Fibroblast of the conjunctiva (primary cell): ENCODE measurements at places on chromosomes 4 and X.

DNA sequence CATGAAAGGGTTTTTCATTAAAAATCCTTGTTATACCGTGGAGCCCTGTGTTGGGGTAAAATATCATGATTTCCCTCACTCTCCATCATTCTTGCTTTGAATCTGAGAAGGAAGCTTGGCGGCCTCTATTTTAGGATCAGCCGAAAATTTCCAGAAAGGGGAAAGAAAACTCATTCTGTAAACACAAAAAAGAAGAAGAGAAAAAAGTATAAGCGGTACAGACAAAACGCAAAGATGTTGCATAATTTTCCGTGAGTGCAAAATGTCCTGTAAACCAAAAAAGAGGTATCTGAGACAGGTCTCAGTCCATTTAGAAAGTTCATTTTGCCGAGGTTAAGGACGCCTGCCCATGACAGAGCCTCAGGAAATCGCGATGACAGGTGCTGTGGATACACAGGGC, 5.3 kb downstream of the CSF2RA start:
- no peak for DNase-seq

GRCh38 chr4:181684310-181684709, 558.9 kb upstream of the TENM3 start:
- no peak for DNase-seq

DNA sequence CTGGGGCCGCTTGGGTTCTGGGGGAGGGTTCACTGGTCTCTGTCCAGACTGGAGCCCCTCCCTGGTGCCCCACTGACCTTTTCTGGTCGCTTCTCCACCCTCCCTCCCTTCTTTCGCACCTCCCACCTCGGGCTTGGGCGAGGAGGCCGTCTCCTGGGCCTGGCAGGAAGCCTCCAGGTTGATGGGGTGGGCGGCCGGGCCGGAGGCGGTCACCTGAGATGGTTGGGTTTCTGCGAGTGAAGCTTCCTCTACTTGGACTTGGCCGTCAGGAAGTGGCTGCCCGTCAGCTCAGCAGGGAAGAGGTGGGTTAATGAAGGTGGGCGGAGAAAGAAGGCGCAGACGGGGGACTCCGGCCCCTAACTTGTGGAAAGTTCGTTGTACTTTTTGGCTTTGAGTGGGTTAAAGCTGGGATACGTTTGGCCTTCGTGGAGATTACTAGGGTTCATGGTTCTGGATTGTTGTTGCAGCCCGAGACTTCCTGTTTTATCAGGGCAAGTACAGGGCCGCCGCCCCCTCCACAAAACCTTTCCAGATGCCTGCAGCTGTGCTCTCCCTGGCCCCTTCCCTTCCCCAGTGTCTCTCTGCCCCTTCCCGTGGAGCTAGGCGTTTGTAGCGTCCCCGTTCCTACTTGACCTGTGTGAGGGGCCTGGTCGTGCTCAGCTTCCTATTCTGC, 1.2 kb downstream of the AKAP17A start:
- no peak for DNase-seq

- peak; percentile 21 for DNase-seq
Measured at GRCh38 chr4:56630876-56631666, 50.0 kb downstream of the HOPX start.

DNA sequence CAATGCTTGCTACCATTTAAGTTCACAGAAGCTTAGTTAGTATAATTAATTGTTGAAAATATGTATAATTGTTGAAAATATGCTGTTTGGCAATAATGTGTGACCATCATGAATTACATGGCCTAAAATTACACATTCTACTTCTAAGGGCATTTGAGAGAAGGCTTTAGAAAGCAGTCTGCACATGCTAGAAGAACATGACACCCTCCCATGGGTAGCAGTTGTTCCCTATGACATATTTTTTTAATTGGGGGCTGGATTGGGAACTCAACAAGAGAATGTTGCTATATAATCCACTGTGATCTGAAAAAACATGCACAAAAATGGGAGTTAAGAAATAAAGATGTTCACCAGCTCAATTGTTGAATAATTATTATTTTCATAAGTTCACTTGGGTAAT, 331.4 kb downstream of the ARHGAP24 start:
- no peak for DNase-seq

GRCh38 chr4:4899202-4899925, 39.9 kb downstream of the MSX1 start:
- no peak for DNase-seq

GRCh38 chrX:19647731-19648588, 132.7 kb upstream of the MAP3K15 start:
- DNase-seq = no peak

DNA sequence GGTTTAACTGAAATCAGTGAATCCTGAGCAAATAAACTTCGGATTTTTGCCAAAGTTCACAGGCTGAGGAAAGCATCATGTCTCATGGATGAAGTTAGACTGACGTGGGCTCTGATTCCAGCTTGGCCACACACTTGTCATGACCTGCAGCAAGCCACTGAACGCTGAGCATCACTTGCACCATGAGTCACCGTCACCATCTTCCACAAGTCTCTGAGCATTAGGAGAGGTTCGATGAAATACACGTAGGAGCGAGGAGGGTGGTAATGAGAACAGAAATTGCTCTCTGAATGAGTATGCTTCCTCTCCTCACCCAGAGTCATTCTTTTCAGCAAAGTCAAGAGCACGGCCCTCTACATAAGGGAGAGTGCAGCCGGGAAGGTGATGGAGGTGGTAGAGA, 3.8 kb upstream of the TRIML2 start:
- no peak for DNase-seq
